ENCODE measurements at places on chromosomes 3 and 15.

DNA sequence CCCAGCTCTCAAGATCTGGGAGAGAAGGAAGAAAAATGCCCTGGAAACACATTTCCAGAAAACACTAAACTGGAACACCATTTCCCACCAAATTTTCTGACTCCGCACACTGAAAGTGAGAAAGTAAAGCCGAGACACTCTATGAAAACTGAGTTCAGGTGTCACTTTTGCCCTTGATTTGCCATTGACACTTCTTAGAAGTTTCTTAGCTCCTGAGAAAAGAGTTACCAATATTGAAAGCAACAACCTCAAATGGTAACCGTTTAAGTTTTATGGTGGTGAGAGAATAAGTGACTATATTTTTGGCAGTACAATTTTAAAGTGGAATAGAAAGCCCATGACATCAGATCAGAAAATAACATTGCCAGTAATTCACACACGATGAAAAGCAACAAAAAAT is 39.0 kb downstream of the CD86 start:
- no peak for DNase-seq

DNA sequence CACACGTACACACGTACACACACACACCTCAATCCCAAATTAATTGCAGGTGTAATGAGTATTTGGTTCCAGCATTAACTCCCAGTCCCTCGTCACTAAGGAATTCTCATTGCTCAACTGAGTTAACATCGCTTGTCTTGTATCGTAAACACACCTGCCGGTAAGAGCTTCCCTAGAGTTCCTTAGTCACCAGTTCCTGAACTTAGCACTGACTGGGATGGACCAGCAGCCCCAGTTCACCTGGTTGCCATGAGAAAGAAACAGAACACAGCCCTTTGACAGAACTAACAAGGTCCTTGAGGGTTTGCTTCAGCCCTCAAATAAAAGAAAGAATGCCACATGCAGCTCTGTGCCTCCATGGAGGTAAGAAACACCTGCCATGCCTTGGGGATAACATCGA is 66.3 kb upstream of the SLCO3A1 start:
- no peak for DNase-seq

- no peak for DNase-seq
These were observed 154.5 kb downstream of the ZNF621 start for GRCh38 chr3:40679290-40679689.

DNA sequence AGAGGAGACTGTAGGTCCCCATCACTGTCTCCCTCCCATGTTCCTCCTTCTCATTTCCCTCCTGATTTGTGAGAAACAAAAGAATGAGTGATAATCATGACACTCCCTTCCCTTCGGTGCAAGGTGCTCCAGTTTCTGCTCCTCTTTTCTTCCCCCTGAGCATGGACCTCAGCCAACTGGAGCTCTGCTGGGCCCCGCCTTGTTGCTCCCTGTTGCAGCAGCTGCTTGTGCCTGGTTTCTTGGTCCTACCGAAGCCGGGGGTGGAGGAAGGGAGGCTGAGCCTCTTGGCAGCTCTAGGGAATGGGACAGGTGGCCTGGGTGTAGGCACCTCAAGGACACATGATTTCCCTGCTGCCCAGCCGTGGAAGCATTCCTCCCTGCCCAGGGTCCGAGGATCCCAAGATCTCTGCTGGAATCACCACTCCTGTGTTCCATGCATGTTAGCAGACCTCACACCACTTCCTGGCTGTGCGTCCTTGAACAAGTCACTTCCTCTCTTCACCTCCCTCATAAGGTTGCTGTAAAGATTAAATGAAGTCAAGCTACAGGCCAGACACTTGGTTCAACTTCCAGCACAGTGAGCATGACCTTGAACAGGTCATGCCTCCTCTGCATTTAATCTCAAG is 131.6 kb upstream of the ABHD17C start:
- no peak for DNase-seq

DNA sequence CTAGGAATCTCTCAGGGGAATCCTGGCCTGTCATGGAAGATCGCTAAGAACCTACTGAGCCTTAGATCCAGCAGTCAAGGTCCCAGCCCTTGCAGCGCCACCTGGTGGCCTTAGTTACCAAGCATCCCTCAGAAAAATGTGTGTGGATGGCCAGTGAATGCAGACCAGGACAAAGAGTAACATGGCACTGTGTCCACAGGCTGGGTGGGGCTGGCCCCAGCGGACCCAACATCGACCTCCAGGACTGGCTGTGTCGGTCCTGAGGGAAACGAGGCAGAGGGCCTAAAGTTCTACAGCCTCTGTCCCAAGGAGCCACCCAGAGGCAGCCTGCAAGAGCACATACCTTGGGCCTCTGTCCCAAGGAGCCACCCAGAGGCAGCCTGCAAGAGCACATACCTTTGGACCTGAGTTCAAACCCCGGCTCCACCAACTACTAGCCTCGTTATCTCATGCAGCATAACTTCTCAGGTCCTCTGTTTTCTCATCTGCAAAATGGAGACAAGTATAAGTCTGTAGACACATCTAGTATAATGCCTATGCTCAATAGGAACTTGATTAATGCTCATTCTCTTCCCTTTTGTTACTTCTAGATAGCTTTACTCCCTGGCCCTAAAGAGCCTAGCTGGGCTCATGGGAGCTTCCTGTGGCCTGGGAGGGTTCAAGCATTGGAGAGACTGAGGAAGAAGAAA is 57.5 kb upstream of the HERC1 start:
- DNase-seq, result peak; percentile 81

- DNase-seq, result no peak
These were observed 27.3 kb downstream of the LIPC start for GRCh38 chr15:58459045-58459444.

DNA sequence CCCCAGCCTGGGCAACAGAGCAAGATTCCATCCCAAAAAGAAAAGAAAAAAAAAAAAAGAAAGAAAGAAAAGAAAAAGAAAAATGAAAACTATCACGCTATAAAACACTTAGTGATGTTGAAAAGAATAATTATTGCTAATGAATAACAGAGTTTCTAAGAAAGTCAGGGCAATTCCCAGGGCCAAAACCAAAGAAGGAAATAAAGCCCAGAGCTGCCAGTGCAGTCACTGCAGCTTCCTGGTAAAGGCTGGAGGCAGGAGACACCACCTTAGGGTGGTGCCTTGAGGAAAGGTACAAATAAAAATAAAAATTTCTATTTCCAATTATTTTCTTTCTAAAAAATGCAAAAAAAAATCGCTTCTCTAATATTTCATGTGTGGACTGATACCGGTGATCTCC is 19.7 kb upstream of the UACA start:
- DNase-seq, result no peak

DNA sequence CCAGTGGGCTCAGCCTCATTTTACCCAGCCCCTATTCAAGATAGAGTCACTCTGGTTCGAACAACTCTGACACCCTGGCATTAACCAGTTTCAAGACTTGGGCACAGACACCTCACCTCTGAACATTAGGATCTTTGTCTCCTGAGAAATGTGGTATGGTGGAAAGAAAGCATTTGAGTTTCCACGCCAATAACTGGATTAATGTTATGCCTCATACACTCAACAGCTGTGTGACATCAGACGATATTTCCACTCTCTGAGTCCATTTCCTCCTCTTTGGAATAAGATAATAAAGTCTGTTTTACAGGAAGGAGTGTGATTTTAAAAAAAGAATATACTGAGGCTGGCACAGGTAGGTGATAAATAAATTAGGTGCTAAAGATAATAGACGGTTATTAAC is 121.3 kb upstream of the CHL1 start:
- DNase-seq, result peak; percentile 14

DNA sequence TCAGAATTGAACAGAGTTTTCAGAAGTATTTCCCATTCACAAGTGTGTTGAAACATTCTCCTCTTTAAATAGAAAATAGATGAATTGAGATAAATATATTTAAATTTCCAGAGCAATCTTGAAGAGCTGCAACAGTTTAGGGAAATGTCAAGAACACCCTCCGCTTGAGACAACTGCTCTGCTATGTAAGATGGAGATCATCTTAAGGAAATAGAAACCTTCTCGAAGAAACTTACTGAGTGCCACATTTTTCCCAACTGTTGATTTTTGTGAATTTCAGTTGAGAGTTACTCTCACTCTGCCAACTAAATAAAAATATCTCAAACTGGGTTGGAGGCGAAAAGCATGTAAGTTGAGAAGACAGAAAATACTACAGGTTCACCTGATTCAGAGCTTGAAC is 78.0 kb downstream of the SUCLG2 start:
- no peak for DNase-seq

GRCh38 chr3:17678116-17678741 is 64.2 kb downstream of the TBC1D5 start:
- DNase-seq, result peak; percentile 65

DNA sequence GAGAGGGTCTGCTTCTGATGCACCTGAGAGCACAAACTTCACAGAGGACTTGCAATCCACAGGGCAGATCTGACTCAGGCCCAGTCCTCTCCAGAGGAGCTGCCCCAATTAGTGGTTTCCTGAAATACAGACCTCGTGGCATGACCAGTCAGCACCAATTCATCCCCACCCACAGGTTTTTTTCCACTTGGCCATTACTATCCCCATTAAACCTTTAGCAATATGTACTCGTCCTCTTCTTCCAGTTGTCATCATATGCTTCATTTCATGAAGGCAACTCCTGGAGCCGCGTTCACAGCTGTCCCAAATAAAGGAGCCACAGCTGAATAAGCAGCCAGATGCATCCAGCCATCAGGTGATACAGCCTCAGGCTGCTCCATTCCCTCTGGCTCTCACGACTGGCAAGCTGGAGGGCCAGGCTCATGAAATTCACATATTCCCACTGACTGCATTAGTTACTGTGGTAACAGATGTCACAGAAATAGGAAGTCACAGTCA is 163.1 kb downstream of the FMN1 start:
- peak; percentile 95 for DNase-seq

DNA sequence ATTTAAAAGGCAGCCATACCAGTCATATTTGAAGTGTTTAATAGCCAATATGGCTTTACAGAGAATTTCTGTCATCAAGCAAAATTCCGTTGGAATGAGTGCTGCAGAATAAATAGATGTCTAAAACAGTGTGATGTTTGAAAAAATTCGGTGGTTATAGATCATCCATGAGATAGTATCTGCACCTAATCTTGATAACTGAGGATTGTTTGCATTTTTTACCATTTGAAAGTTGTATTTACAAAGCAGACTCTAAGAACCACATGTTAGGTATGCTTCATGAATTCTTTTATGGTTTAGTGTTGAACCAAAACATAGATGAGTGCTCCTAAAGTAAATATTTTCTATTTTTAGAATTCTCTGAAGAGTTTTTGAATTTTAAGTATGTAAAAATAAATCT is 476.1 kb downstream of the NAALADL2 start:
- DNase-seq, result peak; percentile 7

GRCh38 chr3:39362192-39362591 is 21.0 kb upstream of the SLC25A38 start:
- DNase-seq, result no peak

DNA sequence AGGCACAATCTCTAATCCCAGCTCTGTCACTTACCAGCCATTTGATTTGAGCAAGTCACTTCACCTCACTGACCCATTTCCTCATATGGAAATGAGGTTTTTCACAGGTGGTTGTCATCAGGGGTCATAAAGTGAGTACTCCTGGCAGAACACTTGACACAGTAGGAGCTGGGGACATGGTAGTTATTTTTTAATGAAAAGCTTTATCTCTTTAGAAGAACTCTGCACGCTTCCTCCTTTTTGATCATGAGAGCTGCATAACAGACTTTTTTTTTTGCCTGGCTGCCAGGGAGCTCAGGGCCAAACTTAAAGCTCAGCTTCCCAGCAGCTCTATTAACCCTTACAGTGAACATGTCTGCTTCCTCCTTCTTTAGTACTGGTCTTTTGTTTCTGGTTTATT is 8.4 kb downstream of the VWA5B2 start:
- no peak for DNase-seq

DNA sequence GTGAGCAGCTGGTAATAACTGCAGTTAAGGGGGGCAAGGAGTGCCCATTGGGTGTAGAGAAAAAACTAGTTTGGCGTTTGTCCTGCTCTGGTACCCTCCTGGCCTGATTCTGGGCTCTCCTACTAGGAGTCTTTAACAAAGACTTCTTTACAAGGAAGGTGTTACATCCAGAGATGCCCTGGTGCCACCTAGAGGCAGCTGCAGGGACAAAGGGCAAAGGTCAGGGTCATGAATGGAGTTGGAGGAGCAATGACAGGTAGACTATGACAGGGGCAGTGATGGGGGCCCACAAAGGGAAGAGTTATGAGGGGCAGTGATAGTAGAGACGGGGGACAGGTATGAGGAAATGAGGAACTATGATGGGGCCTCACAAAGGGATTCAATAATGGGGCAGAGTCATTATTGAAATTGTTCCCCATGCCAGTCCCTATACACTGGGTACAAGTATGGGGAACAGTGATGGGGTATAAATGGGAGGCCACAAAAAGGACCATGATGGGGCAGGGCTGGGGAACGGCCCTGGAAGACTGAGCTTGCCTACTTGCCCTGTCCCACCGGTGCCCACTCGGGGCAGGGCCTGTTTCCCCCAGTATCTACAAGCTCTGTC is 7.9 kb downstream of the CCDC71 start:
- peak; percentile 25 for DNase-seq

DNA sequence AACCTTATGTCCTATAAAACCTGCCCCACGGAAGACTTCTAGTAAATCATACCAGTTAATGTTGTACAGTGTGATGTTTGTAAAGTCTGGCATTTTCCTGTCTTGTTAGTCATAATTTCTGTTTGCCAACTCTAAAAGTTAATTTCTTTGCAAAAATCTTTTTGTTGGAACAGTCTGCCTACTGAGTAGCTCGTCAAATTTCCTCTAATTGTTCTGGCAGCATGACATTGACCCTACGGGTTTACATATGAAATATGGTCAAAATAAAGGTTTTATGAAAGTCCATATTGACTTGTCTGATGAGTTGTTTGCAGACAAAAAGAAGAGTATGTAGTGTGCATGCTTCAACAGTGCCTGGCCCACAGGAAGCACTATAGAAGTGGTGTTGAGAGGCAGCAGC is 79.8 kb upstream of the SOX2 start:
- no peak for DNase-seq

GRCh38 chr15:63288342-63288741 is 10.9 kb downstream of the APH1B start:
- DNase-seq, result no peak

DNA sequence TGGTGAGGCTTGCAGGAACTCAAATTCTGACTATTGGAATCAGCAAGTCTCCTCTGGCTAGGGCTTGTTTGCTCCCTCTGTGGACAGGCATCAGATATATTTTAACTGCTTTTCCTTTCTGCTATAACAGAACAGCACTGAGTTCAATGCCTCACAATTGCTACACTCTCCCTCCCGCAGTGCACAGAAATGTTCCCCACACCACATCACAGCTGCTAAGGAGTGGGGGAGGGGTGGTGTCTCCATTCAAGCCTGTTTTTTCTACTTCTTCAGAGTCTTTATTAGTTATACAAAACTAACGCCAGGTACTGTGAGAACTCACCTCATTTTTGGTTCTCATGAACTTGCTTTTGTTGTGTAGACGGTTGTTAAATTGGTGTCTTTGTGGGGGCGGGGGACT is 68.5 kb downstream of the BCHE start:
- DNase-seq, result no peak

DNA sequence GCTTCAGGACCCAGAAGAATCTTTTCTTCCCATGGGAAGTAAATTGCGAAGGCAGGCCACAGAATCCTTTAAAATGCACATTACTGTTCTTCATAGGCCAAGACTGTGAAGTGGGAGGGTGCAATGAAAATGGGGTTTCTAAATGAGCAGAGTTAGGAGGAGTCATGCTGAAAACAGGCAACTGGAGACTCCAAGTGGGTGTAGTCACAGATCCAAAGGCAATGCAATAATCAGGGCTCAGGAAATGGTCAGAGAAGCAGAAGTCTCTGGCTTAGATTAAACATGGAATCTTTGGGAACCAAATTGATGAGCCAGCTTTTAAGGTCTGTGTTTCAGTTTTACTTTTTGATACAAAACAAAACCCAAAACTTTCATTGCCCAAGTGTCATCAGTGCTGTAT is 37.6 kb downstream of the HHLA2 start:
- DNase-seq, result peak; percentile 52

Data from GM23248 (cell line).